ENCODE measurements at places on chromosomes 3 and 15.
A peak's percentile ranks its signal among the peaks of the same experiment; 100 is the strongest.

- no peak for DNase-seq
Measured at GRCh38 chr3:15606434-15606891, 4.9 kb downstream of the BTD start.

DNA sequence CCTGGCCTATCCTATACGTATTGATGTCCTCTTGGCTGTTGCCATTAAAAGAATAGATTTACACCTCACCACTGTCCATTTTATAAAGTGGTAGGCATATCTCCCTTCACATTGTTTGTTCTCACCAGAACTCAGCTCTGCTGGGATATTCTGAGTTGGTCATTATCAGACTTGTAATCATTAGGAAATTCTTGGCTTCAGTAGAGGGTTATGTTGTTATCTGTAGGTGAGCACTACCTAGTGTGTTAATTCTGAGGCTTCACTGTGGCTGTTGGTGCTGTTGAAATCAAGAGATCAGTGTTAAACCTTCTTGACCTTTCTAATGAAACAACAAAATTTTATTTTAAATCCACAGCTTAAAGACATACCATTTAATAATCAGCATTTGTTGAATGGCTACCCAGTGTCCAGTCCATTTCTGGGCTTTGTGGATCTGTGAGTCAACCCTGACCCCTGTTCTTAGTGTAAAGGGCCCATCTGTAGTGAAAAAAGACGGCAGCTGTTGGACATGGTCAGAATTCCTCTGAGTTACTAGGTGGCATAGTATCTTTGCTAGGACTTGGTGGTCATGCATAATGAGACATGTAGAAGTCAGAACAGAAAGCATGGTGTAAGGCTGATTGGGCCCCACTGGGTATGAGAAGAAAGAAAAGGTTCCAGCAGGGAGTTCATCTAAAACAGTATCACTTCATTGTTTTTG, 32.9 kb upstream of the P4HTM start:
- DNase-seq = no peak

DNA sequence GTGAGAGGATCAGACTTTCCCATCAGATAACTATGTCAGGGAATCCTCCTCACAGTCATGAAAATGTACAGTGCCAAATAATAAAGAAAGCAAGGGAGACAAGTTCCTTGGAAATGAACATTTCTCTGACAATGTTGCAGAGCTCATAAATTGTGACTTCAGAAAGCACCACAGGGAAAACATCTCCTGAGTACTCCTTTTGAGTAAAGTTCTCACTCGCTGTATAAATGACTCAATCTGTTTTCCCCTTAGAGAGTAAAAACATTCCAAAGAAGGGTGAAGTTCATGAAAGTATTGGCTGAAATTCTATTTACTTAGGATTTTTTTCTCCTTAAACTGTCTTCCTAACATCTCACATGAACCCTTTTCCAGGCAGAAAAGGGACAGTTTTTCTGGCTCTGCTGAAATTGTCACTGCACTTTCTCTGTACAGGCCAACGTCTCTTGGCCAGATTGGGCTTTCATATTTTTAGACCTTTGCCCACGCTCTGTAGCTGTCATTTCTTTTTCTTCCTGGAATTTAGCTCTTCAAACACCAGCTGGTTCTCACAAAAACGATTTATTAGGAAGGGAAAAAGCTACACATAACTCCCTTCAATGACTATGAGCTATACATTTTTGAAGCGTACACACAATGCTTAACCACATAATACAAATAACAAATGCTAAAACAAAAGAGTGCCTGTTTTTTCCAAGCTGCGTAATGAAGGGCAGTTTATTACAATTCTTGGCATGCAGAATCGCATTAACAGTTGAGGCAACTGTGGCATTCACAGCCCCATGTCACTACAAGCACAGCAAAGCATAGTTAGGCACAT, 216.1 kb downstream of the ATP8B4 start:
- no peak for DNase-seq

GRCh38 chr3:49410846-49411534, 786 bp downstream of the RHOA start:
- DNase-seq = no peak

DNA sequence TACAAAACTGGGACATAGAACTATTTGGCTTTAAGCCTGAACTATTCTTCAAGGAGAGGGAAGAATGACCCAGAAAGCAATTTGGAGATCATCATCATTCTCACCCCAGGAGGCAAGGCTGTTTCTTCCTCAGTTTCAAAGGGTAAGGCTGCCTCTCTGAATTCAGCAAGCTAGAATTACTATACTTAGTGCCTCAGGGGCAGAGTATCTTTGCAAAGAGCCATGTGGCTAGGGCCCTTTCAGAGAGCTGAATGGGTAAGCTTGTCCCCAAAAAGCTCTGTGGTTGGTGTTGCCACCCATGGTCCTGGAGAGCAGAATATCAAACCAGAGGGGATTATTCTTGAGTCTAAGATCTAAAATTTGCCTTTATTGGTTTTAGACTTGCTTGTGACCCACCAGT, 720.3 kb upstream of the ARPP21 start:
- no peak for DNase-seq

- DNase-seq = no peak
Measured at GRCh38 chr3:29577250-29577649, 296.4 kb downstream of the RBMS3 start.

DNA sequence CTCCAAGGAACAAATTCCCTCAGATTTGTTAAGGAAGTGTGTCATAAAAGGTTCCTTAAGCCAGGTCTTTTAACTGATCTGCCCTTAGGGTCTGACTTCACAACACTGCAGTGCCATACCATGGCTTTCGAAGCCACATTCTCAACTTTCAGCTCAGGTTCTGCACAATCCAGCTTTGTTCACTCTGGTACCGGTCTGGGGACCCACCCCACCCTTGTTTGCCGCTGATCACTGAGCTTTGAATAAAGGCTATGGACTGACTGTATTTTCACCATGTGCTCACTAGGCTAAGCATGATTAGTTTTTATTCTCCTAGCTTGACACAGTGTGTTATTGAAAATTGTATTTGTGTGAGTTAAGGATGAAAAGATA, 15.9 kb downstream of the SNX1 start:
- DNase-seq = no peak

- DNase-seq = no peak
Measured at GRCh38 chr3:20772869-20773268, 586.9 kb upstream of the SGO1 start.

GRCh38 chr3:125589547-125590122, 5.7 kb downstream of the OSBPL11 start:
- no peak for DNase-seq

DNA sequence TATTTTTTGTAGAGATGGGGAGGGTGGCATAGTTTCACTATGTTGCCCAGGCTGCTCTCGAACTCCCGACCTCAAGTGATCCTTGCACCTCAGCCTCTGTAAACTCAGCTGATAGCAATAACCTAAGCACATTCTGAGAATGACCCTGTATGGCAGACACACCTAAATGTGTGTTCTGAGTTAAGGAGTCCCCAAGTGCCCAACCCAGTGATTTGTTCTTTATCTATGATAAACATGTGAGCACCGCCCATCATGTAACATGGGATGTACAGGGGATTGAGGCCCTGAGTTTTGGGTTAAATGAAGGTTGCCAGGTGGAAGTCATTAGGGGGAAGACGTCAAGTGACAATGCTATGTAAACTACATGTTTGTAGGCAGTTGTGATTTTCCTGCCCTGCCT, 5.7 kb downstream of the NCEH1 start:
- DNase-seq = no peak

GRCh38 chr3:73471986-73472787, 152.6 kb downstream of the PDZRN3 start:
- DNase-seq = peak; percentile 59

DNA sequence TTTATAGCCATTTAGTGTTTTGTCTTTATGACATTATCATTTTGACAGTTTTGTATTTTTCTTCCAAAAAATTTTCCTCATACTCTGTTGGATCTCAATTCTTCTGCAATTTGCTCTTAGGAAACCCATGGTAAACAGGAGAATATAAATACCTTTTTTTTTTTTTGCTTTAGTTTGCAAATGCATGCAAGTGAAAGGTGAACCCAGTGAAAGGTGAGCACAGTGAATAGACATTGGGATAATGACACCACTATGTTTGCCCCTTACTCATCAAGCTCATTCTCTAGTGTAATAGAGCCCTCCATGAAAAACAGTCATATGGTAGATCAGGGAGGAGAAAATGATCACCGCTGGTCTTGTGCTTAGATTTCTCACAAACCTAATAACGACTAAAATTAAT, 59.0 kb upstream of the TRPC1 start:
- DNase-seq = peak; percentile 57

GRCh38 chr3:131972091-131972490, 62.7 kb downstream of the CPNE4 start:
- no peak for DNase-seq

DNA sequence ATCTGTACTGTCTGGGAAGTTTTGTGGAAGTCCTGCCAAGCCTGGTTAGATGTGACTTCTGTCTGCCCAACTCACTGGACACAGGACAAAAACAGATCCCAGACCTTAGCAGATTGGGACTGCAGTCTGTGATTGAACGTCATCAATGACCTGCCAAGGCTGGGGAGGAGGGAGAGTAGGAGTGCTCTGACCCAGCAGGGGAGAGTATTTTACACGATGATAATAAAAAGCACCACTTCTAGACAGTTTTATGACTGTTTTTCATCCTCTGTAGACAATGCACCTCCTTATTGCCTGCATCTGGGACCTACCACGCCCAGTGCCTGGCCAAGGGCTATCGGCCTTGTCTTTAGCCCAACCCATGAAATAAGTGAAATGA, 102.3 kb upstream of the NR2E3 start:
- no peak for DNase-seq

- no peak for DNase-seq
Measured at GRCh38 chr3:170768334-170768801, 101.6 kb downstream of the RPL22L1 start.

Data from NCI-H1930 (cell line).